SK-N-SH treated with all-trans-retinoic acid at 6 μM for 48 hours (cell line): ENCODE measurements at places on chromosomes 5 and 9.

DNA sequence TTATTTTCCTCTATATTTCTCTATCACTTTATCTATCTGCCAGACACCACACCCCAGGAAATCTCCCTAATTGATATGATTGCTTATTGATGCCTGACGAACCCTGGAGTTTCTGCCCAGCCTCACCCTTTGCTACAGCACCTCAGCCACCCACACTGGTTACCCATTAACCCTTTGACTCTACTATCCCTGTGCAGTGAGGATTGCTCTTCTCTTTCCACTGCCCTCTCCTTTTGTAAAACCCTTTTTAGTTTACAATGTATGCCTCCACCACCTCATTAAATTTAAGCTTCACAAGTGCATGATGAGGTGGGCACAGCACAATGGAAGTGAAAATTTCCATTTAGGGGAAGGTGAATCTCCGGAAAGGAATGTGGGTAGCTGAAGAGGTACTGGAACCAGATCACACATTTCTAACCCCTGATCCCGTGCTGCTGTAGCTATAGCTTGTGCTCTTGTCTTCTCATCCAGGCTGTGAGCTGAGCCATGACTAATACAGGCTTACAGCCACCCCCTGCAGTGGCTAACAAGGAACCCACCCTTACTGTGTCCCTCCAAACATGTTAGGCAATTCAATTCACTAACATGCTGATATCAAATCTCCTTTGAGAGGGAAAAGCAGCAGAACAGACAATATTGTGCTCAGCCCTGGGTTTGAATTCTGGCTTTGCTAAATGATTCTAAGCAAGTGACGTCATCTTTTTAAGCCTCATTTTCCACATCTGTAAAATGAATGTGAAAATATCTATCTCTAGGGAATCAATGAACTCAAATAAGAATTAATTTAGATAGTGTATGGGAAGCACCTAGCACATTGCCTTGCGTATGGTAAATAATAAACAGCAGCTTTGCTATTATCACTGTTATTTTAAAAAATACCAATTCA lies 186.9 kb upstream of the TRIM32 start:
- ATAC-seq, result peak; percentile 80; the same call in 2 of the 3 replicates

DNA sequence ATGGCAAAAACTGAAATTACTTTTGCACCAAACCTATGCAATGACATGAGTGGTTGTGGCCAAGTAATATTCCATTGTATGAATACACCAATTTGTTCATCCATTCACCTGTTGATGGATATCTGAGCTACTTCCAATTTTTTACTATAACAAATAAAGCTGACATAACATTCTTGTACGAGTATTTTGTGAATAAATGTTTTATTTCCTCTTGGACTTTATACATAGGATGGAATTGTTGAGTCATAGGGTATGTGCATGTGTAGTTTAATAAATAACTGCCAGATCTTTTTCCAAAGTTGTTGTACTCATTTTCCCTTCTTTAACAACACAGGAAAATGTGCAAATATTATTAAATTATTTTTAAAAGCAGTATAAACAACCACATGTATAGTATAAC lies 146.1 kb upstream of the ZNF462 start:
- no peak for ATAC-seq

DNA sequence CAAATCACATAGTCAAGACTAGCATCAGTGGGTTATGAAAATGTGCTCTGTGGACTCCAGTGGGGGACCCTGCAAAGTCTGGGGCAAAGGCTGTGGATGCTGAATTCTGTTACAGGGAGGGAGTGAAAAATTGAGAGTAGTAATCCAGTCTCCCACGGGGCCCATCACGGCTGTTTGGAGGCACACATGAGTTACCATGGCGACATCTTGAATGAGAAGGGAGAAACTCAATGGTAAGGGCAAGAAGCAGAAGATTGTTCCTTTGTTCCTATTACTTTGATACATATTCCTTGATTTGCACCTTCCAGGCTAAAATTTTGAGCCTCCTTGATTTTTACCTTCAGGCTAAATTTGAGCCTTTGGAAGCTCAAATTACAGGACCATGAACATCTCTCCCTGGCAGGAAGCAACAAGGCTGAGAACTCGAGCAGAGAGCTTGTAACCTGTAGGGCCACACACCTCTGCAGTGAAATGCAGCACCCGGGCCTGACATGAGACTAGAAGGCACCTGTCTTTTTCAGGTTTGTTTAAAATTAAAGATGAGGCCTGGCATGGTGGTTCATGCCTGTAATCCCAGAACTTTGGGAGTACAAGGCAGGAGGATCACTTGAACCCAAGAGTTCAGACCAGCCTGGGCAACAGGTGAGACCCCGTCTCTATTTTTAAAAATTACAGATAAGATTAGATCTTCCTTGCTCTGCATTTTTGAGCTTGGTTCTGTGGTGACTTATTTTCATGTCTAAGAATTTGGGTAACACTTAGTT lies 31.0 kb upstream of the ZFR start:
- ATAC-seq, result no peak

DNA sequence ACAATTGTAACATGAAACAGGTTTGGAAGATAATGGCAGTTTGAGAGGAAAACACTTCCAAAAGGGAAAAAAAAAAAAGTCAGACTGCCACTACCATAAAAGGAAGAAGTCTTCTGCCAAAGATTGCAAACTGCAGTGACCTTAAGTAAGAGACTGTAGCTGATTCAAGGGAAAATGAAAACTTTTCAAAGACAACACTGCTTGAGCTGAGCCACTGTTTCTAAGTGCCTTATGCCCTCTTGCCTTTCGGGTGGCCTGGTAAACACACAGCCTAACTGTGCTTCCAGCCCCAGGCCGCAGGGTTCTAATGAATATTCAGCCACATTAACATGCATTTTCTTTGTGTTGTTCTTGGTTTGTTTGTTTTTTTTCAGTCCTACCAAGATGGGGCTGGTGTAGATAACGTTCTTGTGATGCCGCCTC lies 354.6 kb downstream of the BNC2 start:
- peak; percentile 81 for ATAC-seq

- no peak for ATAC-seq
Observed at GRCh38 chr9:81753436-81753835, 64.1 kb upstream of the TLE1 start.

GRCh38 chr5:95110118-95110517 lies 174.8 kb downstream of the MCTP1 start:
- no peak for ATAC-seq

- ATAC-seq, result peak; percentile 91
Observed at GRCh38 chr5:91212714-91213092, 170.4 kb downstream of the ARRDC3 start.

- ATAC-seq, result no peak
Observed at GRCh38 chr9:105405514-105406131, 42.2 kb upstream of the FSD1L start.
